ENCODE measurements at places on chromosomes 6 and 20.

GRCh38 chr6:50123688-50124087, 74.0 kb upstream of the DEFB112 start:
- DNase-seq: no peak

DNA sequence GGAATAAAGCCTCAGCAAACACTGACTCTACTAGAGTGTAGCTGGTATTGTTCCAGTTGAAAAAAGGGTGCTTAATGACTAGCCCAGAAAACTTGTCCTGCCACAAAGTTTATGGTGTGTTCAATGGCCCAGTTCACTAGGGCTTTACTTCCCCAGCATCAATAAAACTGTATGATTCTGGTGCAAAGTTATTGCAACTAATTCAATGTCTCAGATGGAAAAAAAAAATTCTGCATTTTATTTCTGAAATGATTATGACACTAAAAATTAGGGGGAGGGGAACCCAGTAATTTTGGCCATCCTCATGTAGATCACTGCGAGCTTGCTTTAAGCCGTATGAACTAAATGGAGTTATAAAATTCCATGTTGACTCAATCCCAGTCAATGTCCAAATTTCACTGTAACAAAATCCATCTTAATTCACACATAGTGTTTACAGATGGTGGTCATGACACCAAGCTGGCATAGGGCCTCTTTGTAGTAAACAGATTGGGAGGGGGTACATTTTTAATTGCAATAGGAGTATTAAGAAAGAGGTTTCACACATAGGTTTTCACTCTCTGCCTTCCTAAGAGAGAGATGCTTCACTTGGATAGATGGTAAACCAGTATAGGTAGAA, 41.2 kb downstream of the PTPRK start:
- DNase-seq: no peak

GRCh38 chr20:3730803-3731672, 1.4 kb upstream of the HSPA12B start:
- DNase-seq: no peak

DNA sequence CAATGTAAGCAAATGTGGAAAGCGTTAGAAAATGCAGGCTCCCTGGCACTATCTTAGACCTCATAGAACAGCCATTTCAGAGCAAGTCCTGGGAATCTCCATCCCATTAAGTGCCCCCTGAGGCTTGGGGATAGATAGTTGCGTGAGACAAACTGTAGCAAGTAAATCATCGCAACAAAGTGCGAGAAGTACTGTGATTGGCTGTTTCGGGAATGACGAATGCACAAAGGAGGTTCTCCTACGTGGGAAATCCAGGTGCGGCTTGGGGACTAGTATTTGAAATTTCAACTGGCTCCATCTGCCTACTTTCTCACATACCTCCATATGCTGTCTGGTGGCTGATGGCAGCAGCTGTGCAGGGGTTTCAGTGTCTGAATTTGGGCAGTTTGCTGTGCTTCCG, 84.5 kb downstream of the PLEKHG1 start:
- no peak for DNase-seq

- no peak for DNase-seq
Measured at GRCh38 chr6:167778497-167779128, 48.1 kb upstream of the AFDN start.

GRCh38 chr6:70507161-70507560, 59.6 kb upstream of the SDHAF4 start:
- DNase-seq: no peak

- DNase-seq: no peak
Measured at GRCh38 chr6:125314009-125314581, 12.3 kb upstream of the HDDC2 start.

DNA sequence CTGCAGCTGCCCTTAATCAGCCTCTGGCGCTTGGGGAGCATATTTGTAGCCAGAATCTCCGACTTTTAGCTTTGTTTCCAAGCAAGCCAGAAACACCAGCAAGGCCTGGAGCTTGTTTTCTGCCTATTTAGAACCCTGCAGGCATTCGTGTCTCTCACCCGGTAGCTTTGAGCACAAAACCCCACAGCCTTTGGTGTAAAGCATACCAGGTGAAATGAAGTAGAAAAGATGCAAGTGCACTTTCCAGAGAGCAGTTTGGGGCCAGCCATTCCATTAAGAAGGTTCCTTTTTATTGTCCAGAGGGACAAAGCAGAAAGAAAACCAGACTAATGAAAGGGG, 736 bp downstream of the FAM217B start:
- DNase-seq: no peak

DNA sequence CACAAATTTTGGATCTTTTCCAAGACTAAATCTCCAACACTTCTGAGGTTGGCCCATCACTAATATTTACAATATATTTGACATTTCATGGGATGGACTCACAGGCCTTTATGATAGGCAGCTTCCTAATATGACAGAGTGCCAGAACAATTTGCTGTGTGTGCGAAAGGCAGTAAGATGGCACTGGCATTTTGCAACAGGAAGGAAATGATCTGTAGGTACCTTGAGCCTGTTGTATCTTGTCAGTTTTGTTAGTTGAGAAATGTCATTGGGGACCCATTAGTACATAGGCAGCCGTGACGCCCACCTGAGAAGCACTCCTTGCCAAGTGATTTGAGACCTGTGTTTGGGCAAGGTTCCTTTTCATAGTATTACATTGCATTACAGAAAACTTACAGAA, 153.4 kb upstream of the HEY2 start:
- DNase-seq: no peak

GRCh38 chr20:13061381-13061780, 52.6 kb downstream of the SPTLC3 start:
- no peak for DNase-seq

GRCh38 chr6:149095842-149096241, 221.7 kb upstream of the TAB2 start:
- no peak for DNase-seq
